ENCODE measurements at places on chromosomes 4 and X.

GRCh38 chrX:9122519-9123245 is 88.8 kb upstream of the FAM9B start:
- DNase-seq = peak; percentile 51

DNA sequence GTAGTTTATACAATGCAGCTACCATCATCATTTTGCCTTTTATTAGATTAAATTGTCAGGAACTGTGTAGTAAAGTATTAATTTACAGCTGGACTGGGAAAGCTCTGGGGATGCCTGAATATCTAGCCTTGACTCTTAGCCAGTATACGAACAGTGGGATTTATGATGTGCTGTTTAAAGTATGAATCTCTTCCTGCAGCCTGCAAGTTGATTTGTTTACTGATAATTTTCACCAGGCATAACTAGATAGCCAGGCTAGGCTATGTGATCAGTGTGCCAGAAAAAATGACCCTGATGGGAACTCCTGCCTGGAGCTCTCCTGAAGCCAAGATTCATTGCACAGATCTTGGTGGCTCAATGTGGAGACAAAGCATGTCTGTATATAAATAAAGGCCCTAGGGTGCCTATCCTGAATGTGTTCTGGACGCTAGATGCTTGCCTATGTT is 119.2 kb downstream of the SCLT1 start:
- no peak for DNase-seq

DNA sequence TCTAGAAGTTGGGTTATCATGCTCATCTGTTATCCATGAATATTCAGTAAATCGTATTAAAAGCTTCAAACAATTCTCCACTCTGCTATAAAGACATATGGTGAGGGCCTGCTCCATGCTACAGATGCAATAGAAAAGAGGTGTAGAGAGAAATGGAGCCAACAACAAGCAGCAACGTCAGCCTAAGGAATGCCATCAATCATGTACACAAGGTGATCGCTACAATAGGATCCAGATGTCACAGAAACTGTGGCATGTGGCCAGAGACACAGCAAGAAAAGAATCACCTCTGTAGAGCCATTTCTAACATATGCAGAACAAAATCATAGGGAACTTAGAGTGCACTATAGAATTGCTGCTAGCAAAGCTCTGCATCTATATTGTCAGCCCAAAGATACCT is 1188.1 kb downstream of the PCDH7 start:
- no peak for DNase-seq

- DNase-seq = peak; percentile 14
Observed at GRCh38 chr4:13484749-13485221, 645 bp upstream of the RAB28 start.

DNA sequence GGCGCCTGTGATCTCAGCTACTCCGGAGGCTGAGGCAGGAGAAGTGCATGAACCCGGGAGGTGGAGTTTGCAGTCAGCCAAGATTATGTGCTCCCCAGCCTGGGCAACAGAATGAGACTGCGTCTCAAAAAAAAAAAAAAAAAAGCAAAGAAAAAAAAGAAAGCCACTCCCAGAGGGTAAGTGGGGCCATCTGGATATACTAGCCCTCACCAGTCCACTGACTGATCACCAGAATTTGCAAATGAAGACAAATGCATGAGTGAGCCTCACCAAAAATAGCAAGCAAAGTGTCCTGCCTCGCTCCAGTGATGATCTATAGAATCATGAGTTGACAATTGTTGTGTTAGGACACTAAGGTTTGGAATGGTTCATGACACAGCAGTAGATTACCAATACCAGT is 47.6 kb downstream of the ZFP42 start:
- no peak for DNase-seq

- DNase-seq = no peak
Observed at GRCh38 chr4:116469582-116469981, 615.8 kb downstream of the TRAM1L1 start.

GRCh38 chr4:42151568-42152506 is 618 bp downstream of the BEND4 start:
- peak; percentile 6 for DNase-seq

DNA sequence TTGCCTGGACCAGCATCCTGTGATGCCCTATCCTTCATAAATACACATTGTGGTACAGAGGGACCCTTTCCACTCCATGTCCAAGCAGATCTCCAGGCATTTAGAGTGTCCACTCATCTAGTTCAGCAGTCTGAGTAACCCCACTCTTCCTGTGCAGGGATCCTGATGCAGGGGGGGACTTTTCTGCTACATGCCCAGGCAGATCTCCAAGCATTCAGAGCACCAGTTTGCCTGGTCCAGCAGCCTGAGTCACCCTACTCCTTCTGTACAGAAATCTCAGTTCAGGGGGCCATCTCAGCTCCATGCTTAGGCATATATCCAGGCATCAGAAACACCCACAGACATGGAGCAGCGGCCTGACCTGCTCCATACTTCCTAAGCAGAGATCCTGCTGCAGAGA is 1089.8 kb downstream of the FAT4 start:
- peak; percentile 7 for DNase-seq

- no peak for DNase-seq
Observed at GRCh38 chr4:87872028-87872427, 39.3 kb downstream of the MEPE start.

GRCh38 chr4:148243837-148244236 is 198.4 kb downstream of the NR3C2 start:
- no peak for DNase-seq

DNA sequence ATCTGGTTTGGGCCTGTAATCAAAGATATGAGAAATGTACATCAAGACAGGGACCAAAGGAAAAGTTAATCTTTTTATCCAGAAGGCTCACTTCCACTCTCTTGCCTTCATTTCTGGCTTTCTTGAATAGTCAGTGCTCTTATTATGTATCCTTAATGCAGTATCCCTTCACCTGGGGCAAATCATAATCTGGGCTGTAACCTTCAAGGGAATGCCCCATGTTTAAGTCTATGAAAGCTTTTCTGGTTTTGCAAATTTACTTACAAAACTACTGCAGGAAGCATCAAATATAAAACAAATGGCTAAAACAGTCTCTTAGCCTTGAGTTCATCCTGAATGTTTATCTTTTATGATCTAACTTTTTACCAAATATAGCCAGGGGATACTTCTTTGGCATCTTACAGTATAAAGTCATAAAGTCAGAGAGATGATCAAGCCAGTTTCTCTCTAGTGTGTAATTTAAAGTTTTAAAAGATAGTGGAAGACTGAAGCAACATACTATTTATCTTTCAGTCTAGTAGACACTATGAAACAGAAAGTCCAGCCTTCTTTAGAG is 1214.8 kb downstream of the STIM2 start:
- no peak for DNase-seq

GRCh38 chr4:41870035-41870434 is 65.2 kb upstream of the TMEM33 start:
- no peak for DNase-seq

DNA sequence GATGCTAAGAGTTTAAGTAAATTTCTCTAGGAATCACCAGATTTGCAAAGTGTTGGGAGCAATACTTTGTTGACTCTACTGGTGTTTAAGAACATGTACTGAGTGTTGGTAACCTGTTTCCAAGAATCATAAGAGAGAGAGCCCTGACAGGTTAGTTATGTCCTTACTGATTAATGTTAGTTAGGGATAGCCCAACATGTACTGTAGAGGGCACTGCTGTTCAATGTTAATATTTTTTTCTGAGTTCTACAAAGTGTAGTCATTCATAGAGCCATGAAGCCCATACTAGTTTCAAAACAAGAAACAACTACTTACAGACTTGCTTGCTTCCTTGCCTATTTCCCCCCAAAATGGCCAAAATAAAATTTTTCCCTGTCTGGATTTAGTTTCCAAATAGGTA is 11.9 kb downstream of the TMPRSS11D start:
- peak; percentile 51 for DNase-seq

All from fibroblast of skin of scalp (primary cell).